Activated CD8-positive, alpha-beta memory T cell treated with anti-CD3 and anti-CD28 coated beads for 24 hours (primary cell): ENCODE measurements at places on chromosomes 6 and 20.

GRCh38 chr20:47680804-47681529, 104.3 kb downstream of the SULF2 start:
- no peak for DNase-seq

GRCh38 chr6:34412643-34413214, 13.1 kb downstream of the RPS10 start:
- DNase-seq = no peak

- no peak for DNase-seq
Observed at GRCh38 chr6:116363759-116364158, 7.0 kb upstream of the DSE start.

DNA sequence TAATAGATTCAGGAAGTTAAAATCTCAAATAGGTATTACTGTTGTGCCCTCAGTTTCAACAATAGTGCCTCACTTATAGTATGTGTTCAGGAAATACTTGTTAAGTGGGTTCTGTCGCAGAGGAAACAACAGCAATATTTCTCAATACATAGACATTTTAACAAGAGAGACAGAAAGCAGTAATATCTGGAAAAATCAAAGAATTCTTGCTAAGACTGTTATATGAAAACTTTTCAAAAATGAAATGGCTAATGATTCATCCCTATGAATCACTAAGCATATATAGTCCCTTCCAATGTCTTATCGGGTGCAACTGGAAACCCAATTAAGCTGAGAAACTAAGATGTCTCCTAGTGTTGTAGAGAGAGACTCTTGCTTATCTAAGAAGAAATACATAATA, 668.9 kb downstream of the TFAP2A start:
- no peak for DNase-seq

DNA sequence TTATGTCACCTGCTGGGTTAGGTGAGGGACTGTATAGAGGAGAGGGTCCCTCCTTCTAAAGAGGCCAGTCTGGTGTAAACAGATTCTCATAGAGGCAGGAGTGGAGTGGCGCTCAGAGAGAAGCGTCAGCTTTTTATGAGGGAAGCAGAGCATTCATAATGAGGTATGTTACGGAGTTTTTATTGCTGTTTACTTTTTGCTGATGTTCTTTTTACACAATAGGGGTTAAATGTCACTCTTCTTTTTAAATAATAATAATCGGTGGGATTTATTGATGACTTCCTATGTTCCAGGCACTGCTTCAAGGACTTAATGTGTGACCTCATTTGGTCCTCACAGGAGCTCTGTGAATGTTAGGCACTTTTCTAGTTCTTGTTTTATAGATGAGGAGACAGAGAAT, 79.9 kb downstream of the L3MBTL3 start:
- no peak for DNase-seq

- no peak for DNase-seq
Observed at GRCh38 chr20:1263853-1264252, 2.2 kb upstream of the SNPH start.

- no peak for DNase-seq
Observed at GRCh38 chr6:167933290-167933689, 64.2 kb upstream of the KIF25 start.

DNA sequence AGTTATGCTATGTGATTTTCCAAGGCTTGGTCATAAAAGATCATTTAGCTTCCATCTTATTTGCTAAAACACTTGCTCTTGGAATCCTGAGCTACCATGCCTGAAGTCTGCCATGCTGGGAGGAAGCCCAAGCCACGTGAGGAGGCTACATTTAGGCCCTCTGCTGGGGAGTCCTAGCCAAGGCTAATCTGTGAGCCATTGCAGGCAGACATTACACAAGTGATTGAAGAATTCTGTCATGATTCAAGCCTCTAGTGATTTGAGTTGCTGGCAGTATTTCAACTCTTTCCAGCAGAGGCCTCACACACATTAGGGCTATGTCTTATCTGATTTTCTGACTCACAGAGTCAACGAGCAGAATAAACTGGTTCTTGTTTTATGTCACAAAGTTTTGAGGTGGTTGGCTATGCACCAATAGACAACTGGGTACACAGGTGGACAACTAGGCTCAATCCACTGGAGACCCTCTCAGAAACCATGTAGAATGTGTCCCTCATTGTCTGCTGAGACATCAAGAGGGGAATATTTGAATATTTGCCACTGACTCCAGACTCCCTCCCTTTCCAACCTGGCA, 227.2 kb upstream of the SULF2 start:
- no peak for DNase-seq

DNA sequence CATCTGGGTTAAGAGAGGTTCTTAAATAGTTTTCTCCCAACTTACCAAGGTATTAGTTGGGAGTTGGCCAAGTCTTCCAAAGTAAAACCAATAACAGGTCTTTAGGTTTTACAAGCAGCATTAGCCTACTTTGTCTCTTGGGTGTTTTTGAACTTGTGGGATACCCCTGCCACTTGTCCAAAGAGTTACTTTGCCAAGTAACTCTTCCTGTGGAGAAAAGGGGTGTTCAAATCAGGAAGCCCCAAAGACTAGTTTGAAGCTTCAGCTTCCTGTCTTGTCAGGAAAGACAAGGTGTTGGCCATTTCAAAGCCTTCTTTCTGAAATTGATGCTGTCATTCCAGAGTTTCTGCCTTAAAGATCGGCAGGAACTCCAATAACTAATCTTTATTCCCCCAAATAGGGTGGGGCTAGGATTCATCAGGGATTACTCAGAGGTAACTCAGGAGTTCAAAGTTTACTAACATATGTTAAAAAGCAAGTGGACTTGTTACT, 822 bp downstream of the RAB22A start:
- DNase-seq = no peak

- no peak for DNase-seq
Observed at GRCh38 chr6:149428606-149429005, 28.5 kb downstream of the SUMO4 start.

GRCh38 chr6:6905961-6906518, 201.7 kb upstream of the RREB1 start:
- no peak for DNase-seq

- DNase-seq = no peak
Observed at GRCh38 chr6:66926060-66926459, 1219.0 kb upstream of the EYS start.

- no peak for DNase-seq
Observed at GRCh38 chr6:17103715-17104114, 1.9 kb downstream of the STMND1 start.

- DNase-seq = no peak
Observed at GRCh38 chr6:152846825-152847224, 96.2 kb downstream of the VIP start.

- no peak for DNase-seq
Observed at GRCh38 chr6:148497717-148498116, 155.1 kb downstream of the SASH1 start.

GRCh38 chr20:25672659-25673235, 23.9 kb downstream of the ZNF337 start:
- DNase-seq = no peak

DNA sequence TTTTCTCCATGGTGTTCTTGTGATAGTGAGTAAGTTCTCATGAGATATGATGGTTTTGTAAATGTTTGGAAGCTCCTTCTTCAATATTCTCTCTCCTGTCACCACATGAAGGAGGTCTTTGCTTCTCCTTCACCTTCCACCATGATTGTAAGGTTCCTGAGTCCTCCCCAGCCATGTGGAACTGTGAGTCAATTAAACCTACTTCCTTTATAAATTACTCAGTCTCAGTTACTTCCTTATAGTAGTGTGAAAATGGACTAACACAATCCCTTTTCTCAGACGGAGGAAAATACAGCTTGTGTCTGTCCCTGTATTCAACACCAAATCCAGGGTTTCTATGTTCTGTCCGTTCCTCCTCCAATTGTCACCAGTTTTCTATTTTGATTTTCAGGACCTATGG, 181.0 kb downstream of the ALDH8A1 start:
- no peak for DNase-seq

DNA sequence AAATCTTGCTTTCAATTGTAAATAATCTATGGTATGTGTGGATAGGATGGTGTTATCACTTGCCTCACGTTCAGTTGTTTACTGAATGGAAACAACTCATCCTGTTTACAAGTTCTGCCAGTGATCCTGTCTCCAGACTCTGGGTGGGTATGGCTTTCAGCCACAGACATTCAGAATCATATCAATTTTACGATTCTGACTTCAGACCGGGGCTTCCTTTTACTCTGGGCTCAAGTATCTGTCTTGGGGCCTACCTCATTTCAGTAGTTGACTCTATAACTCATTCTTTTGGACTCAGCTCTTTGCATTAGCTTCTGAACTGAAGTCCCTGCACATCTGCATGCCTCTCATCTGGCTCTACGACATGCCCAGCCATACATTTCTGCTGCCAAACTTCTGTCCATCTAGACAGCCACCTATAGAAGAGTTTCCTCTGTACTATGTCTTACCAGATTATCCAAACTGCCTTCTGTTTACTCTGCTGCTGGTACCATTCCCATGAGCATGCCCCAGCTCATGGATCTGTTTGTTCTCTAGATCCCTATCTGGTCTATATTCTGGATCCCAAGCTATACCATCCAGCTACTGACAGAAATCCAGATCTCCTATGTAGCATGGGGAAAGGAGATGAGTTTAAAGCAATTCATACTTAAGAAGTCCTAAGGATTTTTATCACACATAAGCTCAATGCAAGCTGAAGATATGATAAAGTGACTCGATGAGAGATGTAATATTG, 34.3 kb downstream of the FYN start:
- no peak for DNase-seq

DNA sequence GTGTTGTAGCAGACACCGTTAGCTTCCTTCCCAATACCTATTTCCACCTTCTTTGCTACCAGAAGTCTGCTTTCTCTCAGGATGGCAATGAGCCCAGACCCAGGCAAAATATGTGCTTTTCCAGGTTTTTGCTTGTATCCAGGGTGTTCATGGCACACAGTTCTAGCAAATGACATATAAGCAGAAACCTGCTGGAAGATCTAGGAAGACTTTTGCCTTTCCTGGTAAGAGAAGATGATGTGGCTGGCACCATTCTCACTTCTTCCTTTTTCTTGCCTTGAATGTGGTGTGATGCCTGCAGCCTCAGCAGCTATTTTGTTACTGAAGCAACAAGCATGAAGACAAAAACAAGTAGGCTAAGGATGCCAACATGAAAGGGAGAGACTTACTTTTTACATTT, 19.2 kb upstream of the TBC1D22B start:
- no peak for DNase-seq

DNA sequence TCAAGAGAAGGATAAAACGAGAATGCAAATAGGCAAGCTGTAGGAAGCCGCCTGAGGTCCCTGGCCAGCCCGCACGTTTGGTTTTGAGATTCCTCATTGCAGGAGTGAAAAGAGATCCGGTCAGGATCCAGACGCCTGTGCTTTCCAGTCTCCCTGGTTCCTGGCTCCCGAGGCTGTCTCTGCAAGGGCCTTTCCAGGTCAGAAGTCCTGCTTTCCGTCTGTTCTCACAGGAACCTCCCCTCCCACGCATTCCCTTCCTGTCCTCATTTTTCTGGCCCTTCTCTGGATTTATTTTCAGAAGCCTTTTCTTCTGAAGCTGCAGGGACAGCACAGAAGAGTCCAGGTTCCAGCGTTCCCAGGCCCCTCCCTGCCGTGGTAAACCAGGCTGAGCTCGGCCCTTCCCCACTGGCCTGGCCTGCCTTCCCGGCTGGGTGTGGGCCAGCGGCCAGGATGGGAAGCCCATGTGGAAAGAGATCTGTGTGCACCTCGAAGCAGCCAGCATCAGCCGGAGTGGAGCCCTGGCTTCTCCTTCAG, 54.0 kb downstream of the TMEM242 start:
- no peak for DNase-seq

DNA sequence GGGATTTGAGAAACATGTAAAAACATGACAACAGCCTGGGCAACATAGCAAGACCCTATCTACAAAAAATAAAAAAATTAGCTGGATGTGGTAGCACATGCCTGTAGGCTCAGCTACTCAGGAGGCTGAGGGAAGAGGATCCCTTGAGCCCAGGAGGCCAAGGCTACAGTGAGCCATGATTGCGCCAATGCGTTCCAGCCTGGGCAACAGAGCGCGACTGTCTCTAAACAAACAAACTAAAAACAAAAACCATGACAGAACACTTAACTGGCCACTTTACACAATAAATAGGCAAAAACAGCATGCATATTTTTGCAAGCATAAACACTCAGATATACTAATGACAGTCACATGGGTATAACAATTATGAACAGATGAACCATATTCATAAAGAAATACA, 60.0 kb downstream of the SYTL3 start:
- DNase-seq = no peak

GRCh38 chr20:45091366-45091765, 9.6 kb downstream of the KCNS1 start:
- no peak for DNase-seq

- DNase-seq = no peak
Observed at GRCh38 chr20:23257106-23257761, 93.4 kb upstream of the NXT1 start.

DNA sequence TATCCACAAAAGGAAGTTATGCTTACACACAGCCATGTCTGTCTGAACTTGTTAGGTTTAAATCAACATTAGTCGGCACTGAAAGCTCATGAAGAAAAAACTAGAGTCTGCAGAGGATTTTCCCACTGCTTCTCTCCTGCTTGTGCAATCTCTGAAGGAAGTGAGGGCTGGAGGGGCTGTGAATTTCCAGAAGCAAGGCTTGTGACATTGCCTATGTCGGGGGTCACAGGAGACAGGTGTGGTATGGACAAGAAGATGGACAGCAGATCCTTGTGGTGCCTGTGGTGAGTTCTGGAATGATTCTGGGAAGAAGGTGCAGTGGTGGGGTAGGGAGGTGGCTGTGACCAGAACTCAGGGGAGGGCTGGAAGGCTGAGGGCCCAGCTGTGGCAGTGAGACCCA, 84.3 kb upstream of the TRAF3IP2 start:
- DNase-seq = peak; percentile 52

GRCh38 chr6:41209547-41210320, 8.8 kb upstream of the TREML2 start:
- peak; percentile 47 for DNase-seq

DNA sequence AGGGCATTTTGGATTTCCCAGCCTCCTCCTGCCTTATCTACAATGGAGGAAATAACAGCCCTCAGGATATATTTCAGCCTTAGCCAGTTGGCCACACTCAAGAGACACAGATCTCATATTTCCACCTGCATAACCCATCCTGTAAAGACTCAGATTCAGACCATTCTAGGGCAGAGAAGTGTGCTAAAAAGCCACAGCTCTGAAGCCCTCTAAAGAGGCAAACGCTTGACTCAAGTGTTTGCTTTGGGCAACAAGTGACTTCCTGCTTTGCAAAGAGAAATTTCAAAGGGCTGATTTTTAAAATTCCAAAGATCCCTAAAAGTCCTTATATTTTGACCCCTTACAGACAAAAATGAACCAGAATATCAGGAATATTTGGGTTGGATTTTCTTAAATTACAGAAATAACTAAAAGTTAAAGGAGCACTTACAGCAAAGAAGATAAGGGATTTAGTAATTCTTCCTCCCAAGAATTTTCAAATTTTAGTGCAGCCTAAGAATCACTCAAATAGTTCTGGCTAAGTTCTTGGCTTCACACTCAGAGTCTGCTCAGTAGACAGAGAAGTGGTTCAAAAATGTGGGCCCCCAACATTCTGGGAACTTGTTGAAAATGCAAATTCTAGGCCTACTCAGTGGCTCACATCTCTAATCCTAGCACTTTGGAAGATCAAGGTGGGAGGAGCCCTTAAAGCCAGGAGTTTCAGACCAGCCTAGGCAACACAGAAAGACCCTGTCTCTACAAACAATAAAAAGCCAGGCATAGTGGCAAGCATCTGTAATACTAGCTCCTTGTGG, 18.9 kb upstream of the ADGRF5 start:
- no peak for DNase-seq

- DNase-seq = no peak
Observed at GRCh38 chr6:138497286-138497685, 2.0 kb downstream of the NHSL1 start.
